ENCODE measurements at places on chromosomes 1 and 21.

DNA sequence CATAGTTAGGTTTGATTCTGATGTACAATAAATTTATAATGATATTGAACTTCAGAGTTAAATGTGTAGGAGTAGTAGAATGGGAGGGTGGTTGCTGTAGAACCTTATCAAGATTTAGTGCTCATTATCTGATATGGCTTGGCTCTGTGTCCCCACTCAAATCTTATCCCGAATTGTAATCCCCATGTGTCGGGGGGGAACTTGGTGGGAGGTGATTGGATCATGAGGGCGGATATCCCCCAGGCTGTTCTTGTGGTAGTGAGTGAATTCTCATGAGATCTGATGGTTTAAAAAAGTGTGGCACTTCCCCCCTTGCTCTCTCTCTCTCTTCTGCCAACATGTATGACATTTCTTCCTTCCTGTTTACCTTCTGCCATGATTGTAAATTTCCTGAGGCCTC is 265.5 kb downstream of the GRIK1 start:
- DNase-seq = no peak

DNA sequence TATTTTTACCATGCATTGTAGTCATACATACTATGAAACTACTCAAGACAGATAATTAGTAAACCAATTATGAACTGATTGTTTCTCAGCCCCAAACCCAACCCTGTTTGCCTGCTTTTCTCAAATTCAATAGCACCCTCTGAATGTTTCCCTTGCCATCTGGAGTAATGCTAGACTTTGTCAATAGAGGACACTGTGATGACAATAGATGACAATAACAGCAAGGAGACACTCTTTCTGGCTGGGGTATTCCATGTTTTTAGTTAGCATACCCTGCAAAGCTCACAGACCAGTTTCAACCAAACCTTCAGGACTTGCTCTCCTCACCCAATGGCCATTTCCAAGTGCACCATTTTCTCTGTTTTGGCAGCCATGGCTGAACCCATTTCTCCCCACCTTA is 108.5 kb upstream of the LRRC7 start:
- no peak for DNase-seq

DNA sequence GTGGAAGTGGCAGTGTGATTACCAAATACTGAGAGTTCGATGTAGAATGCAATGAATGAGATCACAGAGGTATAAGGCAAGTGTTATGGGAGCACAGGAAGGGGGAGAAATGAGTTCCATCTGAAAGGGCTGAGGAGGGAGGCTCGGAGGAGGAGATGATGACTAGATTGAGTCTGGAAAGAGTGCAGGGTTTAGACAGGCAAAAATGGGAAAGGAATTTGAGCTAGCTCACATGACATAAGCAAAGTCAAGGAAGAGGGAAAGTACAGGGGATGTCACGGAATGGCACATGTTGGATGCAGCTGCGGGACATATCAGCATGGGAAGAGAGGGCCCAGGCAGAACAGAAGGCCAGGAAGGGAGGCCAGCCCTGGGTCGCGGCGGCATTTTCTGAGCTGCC is 132.7 kb downstream of the RUNX1 start:
- DNase-seq = no peak

- no peak for DNase-seq
These were observed 221.1 kb downstream of the NPHP4 start for GRCh38 chr1:5770981-5771765.

DNA sequence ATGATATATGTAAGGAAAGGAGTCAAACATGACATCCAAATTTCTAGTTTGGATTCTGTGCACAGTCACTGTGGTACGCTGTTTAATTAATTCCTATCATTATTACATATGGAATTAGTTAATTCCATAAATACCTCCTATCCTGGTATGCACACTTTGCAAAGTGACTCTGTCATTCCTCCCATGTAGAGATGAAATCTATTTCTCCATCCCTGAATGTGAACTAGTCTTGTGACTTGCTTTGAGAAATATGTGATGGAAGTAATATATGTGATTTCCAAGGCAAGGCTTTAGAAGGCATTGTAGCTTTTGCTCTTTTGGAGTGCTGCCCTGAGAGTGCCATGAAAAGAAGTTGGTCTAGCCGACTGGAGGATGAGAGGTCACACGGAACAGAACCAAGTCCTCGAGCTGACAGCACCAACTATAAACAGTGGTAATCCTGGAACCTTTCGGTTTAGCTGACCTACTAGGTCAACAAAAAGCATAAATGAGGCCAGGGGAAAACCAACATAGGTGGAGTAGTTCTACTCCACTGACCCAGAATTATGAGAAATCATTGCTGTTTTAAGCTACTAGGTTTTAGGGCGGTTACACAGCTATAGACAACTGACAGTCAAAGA is 1.5 kb downstream of the SELENOF start:
- DNase-seq = no peak

DNA sequence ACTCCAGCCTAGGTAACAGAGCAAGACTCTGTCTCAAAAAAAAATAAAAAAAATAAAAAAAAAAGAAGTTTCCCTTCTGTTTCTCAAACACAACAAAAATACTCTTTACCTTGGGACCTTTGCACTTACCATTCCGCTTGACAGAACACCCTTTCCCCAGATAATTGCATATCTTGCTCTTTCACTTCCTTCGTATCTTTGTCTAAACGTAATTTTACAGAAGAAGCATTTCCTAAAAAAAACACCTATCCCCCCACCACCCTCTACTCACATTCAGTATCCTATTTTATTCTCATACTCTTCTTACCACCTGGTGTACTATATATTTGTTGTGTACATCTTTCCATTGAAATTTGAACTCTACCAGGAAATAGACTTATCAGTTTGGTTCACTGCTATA is 32.7 kb downstream of the ASH1L start:
- no peak for DNase-seq

GRCh38 chr1:187078321-187078720 is 249.6 kb downstream of the PLA2G4A start:
- DNase-seq = no peak

DNA sequence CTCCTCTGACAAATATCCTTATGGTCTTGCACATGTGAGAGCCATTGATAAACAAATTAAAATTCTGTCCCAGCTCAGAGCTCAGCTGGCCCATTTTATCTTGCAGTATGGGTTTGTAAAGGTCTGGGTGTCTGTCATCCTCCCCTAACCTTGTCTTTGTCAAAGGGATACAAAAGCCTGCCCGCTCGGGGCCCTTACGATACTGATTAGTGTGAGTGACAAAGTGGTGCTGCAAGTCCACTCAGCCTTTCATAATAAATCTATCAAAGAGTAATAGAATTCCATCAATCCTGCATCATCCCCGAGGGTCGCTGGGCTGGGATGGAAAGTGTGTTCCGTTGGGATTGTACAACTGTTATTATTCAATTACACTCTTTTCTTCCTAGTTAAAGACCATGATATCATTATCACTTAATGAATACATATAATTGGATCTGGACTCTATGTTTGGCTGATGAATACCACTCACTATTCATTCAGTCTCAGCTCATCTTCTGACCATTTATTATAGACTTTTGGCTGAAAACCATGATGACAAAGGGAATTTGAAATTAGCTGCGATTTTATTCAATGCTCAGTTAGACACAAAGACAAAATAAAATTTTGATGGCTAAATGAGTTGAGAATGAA is 122.5 kb upstream of the FOXD3 start:
- no peak for DNase-seq

DNA sequence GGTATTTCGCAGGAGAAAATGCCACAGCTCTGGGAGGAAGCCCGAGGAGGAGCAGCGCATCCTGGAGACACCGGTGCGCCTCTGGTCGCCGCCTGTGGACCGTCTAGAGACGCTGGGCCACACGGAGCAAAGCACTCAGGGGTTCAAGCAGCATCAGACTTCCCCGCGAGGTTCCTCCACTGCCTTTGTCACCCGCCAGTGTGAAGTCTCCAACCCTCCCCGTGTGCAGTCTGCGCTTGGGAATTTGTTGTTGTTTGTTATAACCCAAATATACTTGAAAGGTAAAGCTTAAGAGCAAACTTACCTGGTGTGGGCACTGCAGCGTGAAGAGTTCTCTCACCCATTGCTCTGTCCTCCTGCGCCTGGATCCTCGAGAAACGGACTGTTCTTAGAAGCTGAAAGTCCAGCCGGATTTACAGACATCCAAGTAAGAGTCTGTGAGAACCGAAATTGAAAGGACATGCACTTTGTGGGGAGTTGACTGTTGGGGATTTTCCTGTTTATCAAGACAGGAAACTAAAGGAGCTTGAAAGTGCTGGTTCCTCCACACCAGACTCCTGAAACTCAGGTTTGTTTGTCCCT is at the start of gene GBP4:
Gene GBP4, minus strand, starts transcription at position 452 of the 582 bp plus-strand sequence. Its CDS starts 108 bp downstream, at position 344.
- DNase-seq = peak; percentile 70

GRCh38 chr1:214316593-214316992 is 35.6 kb downstream of the SMYD2 start:
- DNase-seq = no peak

DNA sequence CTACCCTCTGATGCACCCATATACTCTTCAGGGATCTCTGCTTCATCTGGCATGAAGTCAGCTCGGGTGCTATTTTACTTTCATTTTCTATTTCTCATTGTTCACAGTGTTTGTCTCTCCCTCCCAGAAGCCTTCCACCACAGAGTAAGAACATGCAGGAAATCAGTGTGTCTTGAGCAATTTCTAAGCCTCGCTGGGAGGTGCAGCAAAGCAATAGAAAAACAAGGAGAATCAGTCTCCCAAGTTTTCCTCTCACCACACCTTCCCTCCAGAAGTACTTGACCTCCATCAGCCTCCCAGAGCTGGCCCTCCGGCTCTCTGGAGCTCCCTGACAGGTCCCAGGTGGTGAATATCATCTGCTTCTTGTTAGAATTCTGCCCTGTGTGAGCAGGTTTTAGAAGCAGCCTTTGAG is 594.7 kb upstream of the CAMK1G start:
- DNase-seq = no peak

DNA sequence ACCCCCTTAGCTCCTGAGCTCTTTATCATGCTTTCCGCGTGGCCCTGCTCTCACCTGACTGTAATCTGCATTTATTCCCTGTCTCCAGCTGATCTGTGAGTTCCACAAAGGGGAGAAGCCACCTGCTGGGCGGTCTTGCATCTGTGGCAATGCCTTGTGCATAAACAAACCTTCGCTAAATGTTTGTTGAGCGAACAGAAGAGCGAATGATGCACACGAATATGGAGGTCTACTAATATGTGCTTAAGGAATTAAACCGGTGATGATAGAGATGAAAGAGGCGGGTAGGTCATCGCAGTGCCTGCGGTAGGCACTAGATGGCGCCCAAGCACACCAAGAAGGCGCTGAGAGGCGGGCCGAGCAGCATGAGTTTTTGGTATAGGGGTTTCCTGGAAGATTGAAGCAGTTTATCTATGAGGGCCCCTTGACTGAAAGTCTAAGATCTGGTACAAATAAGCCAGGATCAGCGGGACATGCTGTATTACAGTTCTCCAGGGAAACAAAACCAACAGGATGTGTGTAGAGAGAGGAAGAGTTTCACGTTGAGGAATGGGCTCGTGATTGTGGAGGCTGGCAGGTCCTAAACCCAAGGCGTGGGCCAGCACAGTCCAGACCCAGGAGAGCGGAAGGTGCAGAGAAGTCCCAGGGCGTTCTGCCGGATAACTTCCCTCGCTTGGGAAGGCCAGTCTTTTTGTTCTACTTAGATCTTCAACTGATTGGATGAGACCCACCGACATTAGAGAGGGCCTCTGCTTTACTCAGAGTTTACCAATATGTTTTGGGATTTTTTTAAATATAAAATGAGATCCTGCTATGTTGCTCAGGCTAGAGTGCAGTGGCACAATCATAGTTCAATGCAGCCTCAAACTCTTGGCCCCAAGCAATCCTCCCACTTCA is 34.7 kb downstream of the TOMM20 start:
- peak; percentile 85 for DNase-seq

DNA sequence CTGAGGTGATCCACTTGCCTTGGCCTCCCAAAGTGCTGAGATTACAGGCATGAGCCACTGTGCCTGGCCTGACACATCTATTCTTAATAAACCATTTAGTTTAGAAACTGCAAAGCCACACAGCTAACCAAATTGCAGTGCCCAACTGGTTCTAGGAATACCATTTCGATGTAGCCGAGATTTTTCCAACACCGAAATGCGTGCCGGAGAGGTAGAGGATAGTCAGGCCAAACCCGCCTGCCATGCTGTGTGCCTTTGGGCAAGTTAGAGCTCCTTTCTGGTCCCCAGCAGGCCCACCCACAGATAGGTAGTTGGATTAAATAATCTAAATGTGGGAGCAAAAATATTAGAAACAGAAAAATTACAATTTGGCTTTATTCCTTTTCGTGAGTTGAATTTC is 254.4 kb downstream of the FOXD2 start:
- DNase-seq = peak; percentile 34

DNA sequence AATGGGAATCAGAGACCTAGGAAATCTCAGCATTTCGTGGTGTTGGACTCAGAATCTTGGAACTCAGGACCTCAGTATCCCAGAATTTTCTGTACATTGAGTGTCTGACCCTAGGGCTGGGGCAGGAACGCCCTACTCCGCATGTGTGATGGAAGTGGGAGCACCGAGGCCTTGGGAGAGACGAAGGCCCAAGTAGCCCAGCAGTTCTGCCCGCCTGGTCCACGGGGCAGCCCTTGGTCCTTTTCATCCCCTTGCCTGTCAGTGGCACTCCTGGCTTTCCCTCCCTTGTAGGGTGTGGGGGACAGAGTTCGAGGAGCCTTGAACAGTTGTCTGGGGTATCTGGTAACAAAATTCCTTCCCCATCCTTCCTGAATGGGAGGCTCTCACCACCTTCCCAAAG is 10.2 kb downstream of the A3GALT2 start:
- DNase-seq = no peak

GRCh38 chr1:115677565-115677964 is 35.8 kb downstream of the VANGL1 start:
- DNase-seq = no peak

- peak; percentile 85 for DNase-seq
These were observed 2.0 kb downstream of the S100A6 start for GRCh38 chr1:153533689-153534201.

DNA sequence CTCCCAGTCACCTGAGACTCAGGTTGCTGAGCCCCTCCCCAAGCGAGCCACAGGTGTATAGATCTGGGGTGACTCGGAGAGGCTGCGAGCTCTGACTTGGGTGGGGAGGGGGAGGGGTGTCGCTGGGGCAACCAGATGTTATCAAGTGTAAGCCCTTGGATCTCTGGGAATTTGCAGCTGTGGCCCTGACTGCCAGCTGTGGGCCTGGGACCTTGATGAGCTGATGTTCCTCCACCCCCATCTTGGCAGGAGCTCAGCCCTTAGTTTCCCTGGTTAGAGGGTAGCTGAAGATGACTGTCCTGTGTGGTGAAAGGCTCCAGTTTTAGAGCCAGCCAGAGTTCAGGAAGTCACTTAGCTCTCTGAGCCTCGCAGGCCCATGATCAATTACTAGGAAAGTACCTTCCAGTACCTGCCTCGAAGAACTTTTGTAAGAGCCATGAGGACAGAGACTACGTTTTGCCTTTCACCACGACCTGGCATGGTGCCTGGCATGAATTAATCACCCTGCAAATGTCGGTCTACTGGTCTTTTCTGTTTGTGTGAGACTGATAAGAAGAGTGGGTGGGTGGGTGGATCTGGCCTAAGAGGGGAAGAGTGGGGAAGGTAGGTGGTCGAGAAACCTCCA is 55.8 kb downstream of the YARS1 start:
- DNase-seq = no peak

All from sigmoid colon (tissue), 7 donors.